ENCODE measurements at places on chromosomes 7 and 10.
A peak's percentile ranks its signal among the peaks of the same experiment; 100 is the strongest.

- no peak for DNase-seq
Measured at GRCh38 chr7:188727-189500, 3.5 kb upstream of the FAM20C start.

DNA sequence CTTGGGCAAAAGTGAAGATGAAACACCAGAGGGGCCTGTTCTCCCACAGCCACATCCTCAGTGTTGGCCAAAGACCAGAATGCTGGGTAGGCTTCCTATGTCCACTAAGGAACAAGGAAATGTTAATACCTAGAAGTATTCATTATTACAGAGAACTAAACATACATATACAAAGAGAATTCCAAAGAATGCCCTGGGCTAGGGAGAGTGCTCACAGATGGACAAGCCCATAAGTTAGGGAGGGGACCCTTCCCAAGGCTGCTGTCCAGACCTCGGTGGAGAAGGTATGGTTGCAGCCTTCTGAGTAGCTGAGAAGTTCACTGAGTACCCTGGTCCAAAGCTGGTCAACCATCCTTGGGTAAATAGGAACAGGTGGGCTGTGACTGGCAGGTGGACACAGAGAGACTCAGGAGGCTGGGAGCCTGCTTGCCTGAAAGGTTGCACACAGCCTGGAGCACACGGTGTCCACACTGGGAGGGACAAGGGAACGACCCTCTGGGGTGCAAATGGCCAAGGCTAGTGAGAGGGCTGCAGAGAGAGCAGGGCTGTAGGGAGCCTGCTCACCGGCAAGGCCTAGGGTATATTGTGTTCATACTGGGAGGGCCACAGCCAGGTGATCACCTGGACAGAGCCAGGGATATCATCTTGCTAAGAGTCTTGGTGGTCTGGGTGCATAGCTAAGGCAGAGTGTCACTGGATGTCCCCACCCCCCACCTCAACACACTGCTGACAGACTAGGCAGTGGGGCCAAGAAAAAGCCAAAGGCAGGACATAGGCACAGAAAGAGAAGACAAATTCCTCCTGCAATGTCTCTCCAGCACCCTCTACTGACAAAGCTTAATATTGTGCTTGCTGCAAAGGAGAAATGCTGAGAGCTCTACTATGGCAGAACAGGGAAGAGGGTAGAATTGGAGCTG lies 40.3 kb downstream of the CPVL start:
- DNase-seq, result peak; percentile 68

DNA sequence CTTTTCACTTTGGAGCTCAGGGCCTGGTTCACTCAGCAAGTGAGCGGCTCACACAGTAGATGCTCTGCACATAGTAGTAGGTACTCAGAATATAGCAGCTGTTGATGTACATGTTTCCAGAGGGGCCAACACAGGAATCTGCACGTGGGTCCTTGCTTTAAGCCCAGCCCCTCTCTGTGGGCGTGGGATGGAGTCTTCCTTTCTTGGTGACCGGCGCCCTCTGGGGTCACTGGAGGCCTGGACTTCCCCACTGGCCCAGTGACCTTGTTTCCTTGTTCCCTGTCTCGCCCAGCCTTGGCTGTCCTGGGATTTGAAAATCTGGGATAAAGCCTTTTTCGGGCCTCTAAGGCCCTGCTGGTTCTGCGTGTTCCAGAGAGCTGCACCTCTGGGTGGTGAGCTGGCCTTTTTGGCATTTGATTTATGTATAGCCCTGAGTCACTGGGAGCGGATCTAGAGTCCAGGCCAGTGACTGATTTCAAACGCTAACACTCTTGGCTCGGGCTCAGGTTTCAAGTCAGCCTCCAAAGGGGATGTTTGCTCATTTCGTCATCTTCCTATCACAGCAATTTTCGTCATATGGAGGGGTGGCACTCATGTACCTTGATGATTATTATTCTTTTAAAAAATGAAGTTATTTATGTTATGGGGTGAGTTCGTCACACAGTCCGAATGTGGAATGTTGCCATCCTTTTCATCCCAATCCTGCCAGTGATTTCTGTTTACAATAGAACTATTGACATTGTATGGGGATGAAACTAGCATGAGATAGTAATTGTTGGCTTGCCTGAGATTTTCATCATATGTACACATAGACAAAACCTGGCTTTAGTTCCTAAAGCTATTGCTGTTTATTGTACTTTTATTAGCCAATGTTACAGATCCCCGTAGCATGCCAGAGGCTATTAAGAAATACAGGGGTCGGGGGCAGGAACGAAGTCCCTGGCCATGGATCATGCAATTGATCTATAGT lies 65.5 kb downstream of the CUX1 start:
- peak; percentile 70 for DNase-seq

GRCh38 chr10:124057601-124058000 lies 35.8 kb downstream of the CHST15 start:
- DNase-seq, result no peak

GRCh38 chr10:111015181-111015580 lies 61.6 kb upstream of the ADRA2A start:
- no peak for DNase-seq

DNA sequence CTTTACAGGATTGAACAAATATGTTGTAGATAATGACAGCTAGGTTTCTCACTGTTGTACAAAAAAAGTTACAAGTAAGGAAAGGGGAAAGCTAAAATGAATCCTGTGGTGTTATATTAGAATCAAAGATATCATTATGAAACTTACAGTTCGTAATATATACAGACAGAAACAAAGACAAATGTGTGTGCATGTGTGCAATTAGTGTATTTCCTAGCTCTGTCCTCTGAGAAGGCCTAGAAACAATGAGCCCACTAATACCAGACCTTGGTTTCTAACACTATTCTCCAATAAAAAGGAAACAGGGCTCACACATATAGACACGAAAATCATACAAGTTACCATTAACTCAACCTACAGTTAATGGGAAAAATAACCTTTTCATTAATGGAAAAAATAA lies 8.0 kb downstream of the KDM7A start:
- DNase-seq, result no peak

- DNase-seq, result no peak
Measured at GRCh38 chr7:55521917-55522902, 50.1 kb downstream of the VOPP1 start.

GRCh38 chr7:146004805-146005204 lies 111.8 kb upstream of the CNTNAP2 start:
- no peak for DNase-seq

DNA sequence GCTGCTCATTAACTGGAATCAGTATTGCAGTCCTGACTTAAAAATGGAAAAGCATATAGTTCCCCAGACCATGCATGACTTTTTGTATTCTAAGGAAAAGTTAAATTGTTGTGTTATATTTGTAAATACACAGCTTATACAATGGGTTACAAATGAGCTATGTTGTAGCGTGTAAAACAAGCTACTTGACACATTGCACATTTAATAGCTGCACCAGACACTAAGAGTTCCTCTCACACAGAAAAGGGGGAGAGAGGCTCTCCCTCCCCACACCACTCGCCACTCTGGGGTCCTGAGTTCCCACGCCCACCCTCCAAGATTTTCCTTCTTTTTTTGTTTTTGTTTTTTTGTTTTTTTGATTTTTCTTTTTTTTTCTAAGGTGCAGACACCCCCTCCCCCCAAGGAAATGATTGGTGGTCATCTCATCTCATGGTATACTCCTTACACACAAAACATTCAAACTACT lies 6.3 kb downstream of the KLF6 start:
- DNase-seq, result no peak

DNA sequence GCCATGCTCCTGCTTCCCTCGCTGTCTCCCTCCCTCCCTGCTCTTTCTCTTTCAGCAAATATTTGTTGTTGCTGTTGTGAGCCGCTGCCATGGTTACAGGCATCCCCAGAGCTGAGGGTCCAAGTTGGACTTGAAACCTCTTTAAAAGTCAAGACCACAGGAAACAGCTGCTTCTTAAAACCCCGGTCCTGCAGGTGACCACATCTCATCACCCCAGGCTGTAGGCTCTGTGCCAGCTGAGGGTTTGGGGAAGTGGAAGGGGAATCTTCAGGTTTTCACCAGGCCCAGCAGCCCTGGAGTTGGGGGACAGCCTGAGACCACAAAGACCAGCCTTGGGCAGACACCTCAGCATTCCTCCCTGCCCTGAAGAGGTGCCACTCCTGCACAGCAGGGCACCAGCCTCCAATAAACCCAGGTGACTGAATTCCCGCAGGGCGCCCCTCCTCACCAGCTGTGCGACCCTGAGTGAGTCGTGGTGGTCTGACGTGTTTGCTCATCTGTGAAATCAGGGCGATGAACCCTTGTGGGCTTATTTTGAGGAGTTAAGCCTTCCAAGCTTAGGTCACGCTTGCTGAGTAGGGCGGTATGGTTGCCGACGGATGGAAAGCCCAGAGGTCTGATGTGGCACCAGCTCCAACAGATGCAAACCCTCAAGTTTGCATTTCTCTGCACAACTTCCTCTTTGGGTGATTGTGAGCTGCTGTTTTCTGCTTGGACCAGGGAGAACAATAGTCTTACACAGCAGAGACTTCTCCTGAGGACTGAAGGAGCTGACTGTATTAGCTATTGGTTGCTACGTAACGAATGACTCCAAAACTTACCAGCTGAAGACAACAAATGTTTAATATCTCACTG lies 24.8 kb downstream of the NPTX2 start:
- DNase-seq, result peak; percentile 30

- DNase-seq, result no peak
Measured at GRCh38 chr10:103111031-103111917, 81.8 kb downstream of the NT5C2 start.

- DNase-seq, result no peak
Measured at GRCh38 chr10:96579133-96579532, 7.7 kb downstream of the TM9SF3 start.

DNA sequence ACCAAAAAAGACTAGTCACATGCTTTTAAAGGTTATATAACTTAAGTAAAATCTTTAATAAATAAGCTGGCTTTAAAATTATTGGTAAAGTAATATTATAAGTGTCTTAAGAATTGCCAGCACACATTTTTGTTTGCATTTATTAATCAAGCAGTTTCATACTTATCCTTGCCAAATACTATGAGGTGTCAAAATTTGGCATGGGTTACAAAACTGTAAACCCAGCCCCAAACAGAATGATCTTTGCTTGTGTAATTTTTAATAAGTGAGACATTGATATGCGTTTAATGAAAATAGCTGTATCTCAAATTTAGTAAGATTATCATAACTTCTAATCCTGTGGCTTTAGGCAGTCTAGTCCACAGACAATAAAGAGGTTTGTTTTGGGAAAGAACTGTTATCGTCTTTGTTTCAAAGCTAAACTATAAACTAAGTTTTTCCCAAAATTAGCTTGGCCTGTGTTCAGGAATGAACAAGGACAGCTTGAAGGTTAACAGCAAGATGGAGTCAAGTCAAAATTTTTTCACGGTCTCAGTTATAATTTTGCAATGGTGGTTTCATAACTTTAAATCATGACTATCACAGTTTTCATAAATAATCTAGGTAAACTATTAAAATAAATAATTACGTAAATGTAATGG lies 72.8 kb downstream of the ST8SIA6 start:
- no peak for DNase-seq

GRCh38 chr10:125134483-125134848 lies 25.9 kb downstream of the CTBP2 start:
- DNase-seq, result no peak

GRCh38 chr7:121271916-121272315 lies 56.9 kb upstream of the WNT16 start:
- no peak for DNase-seq

DNA sequence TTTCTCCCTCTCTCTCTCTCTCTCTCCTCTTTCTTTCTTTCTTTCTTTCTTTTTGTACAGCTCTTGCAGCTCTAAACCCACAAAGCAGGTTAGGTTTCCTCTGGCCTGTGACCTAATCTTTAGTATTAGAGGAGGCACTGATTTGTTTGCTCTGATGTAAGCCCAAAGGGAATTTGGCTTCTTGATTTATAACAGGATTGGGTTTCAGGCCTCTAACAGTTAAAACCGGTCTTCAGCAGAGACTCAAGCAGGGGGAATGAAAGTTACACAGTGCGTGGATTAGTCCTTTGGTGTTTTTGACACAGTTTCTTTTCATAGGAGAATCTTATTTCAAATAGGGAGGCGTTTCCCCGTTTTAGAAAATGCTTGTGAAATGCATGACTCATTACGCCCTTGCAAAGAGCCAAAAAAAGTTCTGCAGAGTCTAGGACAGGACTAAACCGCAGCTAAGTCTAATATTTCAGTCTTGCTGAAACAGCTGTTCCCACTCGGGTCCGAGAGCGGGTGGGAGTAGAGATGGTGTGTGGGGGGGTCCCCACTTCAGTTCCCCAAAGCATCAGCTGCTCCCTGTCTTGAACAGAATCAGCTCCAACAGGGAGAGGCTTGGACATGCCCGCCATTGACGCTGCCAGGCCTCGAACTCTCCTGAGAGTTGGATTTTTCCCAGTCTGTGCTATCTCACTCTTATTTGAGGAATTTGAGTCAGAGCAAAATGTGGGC lies 296.5 kb upstream of the PITRM1 start:
- DNase-seq, result no peak

- no peak for DNase-seq
Measured at GRCh38 chr10:535952-536351, 153.5 kb downstream of the DIP2C start.

GRCh38 chr10:10471758-10472157 lies 545.9 kb upstream of the CELF2 start:
- DNase-seq, result no peak

- no peak for DNase-seq
Measured at GRCh38 chr10:132172091-132173066, 14.4 kb upstream of the DPYSL4 start.

GRCh38 chr10:21776883-21777282 lies 226.6 kb downstream of the DNAJC1 start:
- DNase-seq, result no peak

GRCh38 chr7:30681331-30681797 lies 892 bp downstream of the CRHR2 start:
- no peak for DNase-seq

- no peak for DNase-seq
Measured at GRCh38 chr10:60434418-60435046, 44.9 kb upstream of the ANK3 start.

GRCh38 chr7:16398146-16399017 lies 23.0 kb downstream of the CRPPA start:
- DNase-seq, result no peak

DNA sequence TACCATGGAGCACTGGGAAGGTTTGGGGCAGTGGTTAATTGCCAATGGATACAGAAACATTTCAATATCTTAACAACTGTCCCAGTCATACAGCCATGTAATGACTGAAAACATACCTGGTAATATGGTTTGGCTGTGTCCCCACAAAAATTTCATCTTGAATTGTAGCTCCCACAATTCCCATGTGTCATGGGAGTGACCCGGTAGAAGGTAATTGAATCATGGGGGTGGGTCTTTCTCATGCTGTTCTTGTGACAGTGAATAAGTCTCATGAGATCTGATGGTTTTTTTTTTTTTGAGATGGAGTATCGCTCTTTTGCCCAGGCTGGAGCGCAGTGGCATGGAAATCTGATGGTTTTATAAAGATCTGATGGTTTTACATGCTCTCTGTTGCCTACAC lies 284.4 kb downstream of the TCF7L2 start:
- DNase-seq, result no peak

- DNase-seq, result no peak
Measured at GRCh38 chr10:106957823-106958588, 206.5 kb downstream of the SORCS1 start.

DNA sequence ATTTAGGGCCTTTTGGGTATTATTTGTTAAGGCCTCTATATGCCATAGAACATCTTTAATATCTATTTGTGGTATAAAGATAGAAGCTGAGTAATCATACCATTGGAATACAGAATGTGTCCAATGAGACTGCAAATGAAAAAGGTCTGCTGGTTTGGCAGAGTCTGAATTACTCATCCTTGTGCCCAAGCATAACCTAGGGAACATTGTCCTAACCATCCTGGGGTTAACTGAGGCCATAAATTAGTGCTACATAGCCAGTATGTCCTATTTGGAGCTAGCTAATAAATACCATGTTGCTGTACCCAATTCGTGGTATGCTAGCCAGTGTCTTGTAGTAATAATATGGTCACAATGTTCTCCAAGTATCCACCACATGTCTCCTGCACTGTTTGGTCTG lies 117.1 kb downstream of the ANKRD26 start:
- DNase-seq, result no peak

Measured in NCI-H748 treated with DMSO at 0.1 percent for 48 hours (cell line).